ENCODE measurements at places on chromosomes 11 and 22.

DNA sequence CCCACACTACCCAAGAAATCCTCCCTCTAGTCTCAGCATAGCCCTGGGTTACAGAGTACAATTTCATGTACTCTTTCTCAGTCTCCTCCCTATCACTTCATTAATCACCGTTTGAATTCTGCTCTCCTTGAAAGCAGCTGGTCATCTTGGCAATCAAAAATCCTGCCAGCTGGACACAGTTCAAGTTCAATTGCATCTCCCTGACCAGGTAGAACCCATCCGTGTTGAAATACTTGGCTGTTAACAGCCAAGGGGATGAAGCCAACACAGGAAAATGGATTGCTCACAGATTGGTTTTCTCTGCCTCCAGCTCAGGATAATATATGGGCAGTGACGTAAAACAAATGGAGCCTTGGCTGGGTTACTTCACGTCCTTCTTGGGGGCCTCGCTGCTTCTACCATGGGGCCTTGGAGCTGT is 55.1 kb upstream of the GRK3 start:
- DNase-seq = no peak

DNA sequence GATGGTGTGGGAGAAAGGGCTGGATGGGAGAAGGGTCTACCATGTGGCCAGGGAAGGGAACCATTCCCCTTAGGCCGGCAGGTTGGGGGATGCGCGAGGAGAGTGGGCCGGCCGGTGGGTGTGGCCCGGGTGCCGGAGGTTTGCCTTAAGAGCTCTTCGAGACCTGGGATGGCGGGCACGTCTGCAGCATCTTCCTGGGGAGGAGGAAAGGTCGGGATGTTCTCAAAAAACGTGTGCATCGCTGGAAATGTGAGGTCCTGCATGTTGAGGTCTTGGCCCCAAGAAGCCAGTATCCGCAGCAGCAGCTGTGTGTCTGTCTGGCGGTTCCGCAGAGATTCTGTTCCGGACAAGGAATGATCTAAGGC is 1.4 kb downstream of the NAV2 start:
- no peak for DNase-seq

GRCh38 chr22:50713571-50714056 is 24.4 kb upstream of the ACR start:
- DNase-seq = no peak

GRCh38 chr11:67482275-67482826 is 475 bp upstream of the AIP start:
- no peak for DNase-seq

Data from AG09309 (cell line).